ENCODE measurements at places on chromosomes 11 and 22.

GRCh38 chr11:58451585-58451984 is 9.5 kb upstream of the OR5B12 start:
- DNase-seq, result no peak

GRCh38 chr11:76371170-76371569 is 9.8 kb downstream of the THAP12 start:
- DNase-seq, result no peak

DNA sequence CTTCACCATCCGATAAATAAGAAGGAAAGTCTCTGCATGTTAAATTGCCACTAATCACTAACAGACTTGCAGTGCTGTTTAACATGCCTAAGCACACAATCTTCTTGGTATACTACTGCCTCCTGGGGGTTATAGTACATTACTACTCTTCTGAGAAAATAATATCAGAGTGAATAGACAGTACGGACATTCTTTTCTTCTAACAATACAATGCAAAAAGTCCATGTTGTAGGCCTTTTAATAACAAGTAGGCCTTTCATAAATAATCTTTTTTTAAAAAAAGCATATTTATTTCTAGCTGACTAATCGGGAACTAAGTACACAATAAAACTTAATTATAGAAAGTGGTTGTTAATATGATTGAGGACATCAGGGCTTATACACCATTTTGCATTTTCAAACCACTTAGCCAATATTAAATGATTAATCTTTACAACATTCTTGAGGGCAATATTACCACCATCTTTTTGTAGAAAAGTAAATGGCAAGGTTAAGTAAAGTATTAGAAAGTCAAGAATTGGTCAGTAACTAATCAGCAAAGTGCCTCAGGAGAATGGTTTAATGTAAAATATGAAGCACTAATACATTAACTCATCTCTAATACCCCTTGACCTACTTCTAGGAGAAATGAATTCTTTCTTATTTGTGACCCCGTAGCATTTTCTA is 84.7 kb downstream of the TTC28 start:
- DNase-seq, result no peak

DNA sequence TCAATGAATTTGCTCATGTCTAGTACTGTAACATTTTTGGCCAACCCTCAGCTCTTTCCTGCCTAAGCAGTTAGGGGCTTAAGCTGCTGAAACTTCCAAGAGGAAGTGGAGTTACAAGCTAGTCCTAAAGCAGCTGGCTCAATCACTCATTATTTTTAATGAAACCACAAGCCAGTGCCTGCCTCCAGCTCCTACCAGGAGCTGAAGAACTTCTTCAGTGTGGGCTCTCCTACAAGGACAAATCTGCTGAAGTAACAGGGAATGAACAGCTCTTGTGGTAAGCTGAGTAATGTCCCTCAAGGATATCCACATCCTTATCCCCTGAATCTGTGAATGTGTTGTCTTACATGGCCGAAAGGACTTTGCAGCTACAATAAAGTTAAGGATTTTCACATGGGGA is 112.5 kb downstream of the BBOX1 start:
- no peak for DNase-seq

DNA sequence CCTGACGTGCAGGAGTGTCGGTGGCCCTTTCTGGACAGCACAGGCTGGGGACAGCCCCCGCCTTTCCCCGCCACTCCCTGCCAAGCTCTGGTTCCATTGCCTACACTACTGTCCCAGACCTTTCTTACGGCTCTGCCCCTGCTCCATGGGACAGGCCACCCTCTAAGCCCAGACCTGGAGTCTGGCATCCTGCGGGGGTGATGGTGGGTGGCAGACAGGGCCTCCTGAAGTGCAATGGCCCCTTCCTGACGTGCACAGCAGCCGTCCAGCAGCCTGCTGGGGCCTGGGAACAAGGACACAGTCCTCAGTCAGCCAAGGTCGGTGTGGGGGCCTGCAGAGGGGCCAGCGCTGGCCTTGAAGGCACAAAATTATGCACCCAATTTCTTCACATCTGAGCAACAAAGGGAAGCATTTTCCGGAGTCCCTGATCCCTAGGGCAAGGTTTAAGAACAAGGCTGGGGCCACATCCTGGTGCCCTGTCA is 79.7 kb upstream of the KCNQ1OT1 start:
- DNase-seq, result no peak

GRCh38 chr11:57474017-57474802 is 13.9 kb downstream of the RTN4RL2 start:
- no peak for DNase-seq

DNA sequence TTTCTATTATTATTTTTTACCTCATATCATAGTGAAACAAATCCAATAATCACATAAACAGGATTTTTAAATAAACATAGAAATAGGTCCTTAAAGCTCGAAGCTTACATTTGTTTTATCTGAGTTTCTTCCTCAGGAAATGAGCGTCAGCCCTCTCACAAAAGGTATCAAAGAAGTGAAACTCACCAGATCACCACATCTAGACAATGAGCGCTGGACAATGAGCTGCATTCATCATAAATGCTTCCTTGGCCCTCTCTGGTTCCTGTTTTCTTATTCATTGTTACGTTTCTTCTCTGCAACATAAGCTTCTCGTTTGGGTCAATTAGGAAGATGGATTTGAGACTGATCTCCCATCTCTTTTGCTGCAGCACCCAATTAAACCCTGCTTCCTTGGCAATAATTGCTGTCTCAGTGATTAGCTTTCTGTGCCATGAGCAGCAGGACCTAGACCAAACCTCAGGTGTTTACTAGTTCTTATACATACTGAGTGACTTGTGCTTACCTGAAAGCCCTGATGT is 649.9 kb upstream of the LUZP2 start:
- DNase-seq, result no peak

DNA sequence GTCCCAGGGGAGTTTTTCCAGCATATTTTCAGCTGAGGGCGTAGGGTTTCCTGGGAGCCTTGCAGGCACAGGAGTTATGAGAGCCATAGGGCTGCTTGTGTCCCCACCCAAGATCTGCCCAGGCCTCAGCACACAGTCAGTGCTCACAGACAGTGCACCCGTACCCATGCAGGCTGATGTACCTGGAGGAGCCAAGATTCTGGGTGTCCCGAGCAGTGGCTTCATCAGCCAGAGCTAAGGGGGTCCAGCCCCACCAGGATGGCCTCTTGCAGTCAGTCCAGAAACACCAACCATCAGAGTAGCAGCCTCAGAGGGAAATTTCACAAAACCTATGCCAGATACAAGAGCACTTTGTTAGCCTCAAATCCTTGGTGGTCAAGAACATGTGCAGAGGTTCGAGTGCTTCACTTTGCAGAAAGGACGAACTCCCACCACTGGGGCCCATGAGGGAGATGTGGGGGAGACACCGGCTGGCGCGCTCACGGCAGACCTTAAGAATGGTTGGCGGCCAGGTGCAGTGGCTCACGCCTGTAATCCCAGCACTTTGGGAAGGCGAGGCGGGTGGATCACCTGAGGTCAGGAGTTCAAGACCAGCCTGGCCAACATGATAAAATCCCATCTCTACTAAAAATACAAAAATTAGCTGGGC is 43.8 kb upstream of the RTL6 start:
- DNase-seq, result no peak

- no peak for DNase-seq
Observed at GRCh38 chr11:108345767-108346166, 121.6 kb downstream of the C11orf65 start.

DNA sequence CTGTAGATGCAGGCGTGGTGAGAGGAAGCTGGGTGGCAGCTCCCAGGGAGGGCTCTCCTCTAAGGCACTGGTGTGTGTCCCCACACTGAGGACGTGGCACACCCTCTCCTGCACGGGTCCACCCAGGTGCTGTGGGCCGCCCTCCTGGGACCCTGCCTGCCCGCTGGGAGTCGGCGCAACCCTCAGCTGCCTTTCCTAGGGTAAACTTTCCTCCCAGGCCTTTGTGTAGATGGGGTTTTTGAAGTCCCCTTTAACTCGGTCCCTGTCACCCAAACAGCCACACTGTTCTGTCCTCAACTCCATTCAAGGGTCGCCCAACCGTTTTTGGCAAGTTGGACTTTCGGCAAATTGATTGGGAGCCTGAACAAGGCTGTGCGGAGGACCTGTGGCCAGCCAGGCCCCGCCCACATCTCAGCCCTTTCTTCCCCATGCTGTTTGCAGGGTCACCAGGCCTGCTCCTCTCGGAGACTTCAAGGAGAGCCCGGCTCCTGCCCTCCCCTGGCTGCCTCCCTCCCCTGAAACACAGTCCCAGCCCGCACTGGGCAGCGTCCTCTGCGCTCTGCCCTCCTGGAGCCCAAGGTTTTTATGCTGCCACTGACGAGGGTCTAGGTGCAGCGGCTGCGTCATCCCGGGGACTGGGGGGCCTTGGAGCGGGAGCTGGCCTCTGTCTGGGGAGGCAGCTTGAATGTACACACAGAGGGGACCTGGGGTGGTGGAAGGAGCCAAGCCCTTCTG is 1126.2 kb downstream of the BRD1 start:
- DNase-seq, result no peak
